ENCODE measurements at places on chromosomes 6 and 20.

- DNase-seq: no peak
Measured at GRCh38 chr6:28856620-28857005, 67.2 kb downstream of the TRIM27 start.

DNA sequence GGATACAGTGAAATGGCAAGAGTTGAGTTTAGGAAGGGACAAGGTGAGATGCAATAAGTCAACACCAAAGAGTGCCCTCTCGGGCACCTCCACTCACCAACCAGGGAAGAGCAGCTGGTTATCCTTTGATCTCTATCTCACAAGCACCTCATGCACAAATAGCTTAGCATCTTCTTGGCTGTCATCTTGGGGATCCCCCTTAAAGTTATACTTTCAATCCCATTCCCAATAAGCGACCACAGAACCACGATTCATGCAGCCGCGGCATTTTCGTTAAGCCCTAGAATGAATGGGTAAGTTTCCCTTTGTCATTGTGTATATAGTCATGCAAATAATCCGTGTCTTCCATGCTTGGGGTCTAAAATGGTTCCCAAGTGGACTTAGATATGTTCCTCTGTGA lies 73.5 kb downstream of the ADTRP start:
- DNase-seq: no peak

- no peak for DNase-seq
Measured at GRCh38 chr6:117795234-117795633, 111.8 kb upstream of the SLC35F1 start.

DNA sequence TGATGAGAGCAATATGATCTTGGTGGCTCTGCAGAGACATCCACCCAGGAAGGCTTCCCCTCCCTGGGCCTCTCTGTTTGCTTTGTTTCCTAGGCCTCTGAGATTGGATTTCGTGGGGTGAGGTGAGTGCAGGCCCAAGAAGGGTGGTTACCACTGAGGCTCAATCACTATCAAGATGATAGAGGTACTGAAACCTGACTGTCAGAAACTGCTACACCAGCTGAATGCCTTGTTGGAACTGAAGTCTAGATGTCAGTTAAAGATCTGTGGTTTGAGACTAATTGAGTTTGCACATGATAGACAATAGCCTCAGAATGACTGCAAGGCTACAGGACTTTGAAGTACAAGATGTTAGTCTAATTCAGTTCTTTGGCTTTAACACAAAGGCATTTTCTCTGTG lies 15.2 kb downstream of the VNN1 start:
- no peak for DNase-seq

DNA sequence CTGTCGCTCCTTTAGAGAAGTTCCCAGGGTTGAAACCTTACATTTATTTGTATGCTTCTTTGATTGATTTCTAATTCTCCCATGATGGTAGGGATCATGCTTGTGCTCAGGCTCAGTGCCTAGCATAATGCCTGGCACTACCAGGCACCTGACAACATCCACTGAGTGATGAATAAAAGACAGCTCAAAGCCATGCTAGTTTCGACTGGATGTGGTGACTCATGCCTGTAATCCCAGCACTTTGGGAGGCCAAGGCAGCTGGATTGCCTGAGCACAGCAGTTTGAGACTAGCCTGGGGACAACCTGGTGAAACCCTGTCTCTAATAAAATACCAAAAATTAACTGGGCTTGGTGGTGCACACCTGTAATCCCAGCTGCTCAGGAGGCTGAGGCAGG lies 11.6 kb upstream of the CD164 start:
- DNase-seq: no peak

DNA sequence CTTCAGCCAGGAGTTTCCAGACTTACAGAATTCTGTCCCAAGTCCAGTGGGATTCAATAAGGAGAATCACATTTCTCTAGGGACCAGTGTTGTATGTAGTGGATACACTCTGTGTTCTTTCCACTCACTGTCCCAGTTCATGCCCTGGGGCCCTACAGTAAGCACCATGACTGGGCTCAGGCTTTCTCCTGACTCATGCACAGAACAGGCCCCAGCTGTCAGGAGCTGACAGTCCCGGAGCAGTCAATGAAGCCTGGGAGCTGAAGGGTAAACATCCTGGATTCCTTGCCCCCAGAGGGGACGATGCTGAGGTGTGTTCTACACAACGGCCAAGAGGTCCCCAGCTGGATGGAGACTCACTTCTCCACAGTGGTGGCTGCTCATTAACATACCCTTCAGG lies 40.2 kb upstream of the LRFN2 start:
- DNase-seq: no peak

GRCh38 chr20:43066125-43066524 lies 123.6 kb downstream of the PTPRT start:
- no peak for DNase-seq

GRCh38 chr6:67231092-67231491 lies 1404.0 kb upstream of the ADGRB3 start:
- peak; percentile 7 for DNase-seq

- peak; percentile 69 for DNase-seq
Measured at GRCh38 chr6:87066449-87067333, 28.2 kb downstream of the CGA start.
